ENCODE measurements at places on chromosomes 6 and 20.

- no peak for DNase-seq
Observed at GRCh38 chr6:157891544-157892362, 68.7 kb downstream of the SNX9 start.

DNA sequence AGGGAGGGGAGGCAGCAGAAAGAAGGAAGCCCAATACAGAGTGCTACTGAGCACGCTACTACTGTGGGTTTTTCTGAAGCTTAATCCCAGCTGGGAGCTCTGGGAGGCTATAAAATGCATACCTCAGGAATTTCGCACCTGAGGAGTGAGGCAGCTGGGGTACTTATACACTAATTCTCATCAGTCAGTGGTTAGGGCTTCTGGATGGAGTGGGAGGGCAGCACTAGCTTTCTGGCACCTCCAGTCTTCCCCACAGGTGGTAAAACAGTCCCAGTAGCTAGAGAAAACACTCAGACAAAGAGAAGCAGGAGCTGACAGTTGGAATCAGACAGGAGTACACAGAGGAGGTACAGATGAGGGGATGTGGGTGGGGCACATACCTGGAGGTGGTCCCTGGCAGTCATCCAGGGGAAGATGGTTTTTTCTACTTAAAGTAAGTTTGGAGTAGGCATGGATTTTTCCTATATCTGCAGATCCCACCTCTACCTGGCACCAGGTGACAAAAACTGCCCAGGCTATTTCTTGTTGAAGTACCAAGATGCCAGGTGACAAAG is 37.8 kb downstream of the CPXM1 start:
- DNase-seq = no peak

- DNase-seq = no peak
Observed at GRCh38 chr6:91879386-91879995, 1292.6 kb upstream of the MAP3K7 start.

DNA sequence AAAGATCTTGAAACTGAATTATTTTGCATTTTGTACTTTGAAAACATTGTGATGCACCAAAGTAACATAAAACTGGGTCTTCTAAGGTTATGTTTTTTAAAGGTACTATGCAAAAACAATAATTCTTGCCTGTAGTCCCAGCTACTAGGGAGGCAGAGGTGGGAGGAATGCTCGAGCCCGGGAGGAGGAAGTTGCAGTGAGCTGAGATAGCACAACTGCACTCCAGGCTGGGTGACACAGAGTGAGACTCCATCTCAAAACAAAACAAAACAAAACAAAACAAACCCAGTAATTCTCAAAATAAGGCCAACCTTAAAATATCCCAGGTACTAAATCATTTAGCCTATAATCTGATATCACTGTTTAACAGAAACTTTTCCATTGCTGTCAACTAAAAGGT is 269.6 kb downstream of the KHDC1L start:
- DNase-seq = no peak

DNA sequence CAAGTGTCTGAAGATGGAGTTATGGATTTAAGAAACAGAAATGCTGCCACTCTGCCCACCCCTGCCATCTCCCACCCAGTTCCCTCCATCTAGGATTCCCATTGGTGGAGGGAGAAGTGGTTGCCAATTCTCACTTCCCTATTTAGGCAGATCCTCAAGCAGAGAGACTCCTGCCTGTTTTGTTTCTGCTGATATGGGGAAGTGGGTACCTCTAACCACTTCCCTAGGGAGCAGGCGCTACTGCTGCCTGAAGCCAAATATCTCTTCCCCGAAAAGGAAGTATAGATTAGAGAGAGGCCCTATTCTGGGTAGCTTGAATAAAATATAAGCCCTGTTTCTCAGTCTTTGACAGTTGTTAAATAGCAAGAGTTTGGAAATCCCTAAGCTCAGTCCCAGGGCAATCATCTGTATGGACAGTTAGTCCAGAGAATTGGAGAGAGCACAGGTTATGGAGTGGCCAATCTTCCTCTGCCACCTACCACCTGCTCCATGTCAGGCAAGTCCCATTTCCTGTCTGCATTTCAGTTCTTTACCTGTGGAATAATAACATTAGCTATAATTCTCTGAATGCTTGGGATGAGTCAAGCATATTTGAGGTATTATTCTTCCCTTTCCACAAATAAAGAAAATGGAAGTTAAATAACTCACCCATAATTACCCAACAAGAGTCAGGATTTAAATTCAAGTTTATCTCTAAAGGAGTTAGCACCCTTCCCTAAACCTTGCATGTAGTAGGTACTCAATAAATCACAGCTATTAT is 2.6 kb upstream of the ADGB start:
- DNase-seq = no peak

DNA sequence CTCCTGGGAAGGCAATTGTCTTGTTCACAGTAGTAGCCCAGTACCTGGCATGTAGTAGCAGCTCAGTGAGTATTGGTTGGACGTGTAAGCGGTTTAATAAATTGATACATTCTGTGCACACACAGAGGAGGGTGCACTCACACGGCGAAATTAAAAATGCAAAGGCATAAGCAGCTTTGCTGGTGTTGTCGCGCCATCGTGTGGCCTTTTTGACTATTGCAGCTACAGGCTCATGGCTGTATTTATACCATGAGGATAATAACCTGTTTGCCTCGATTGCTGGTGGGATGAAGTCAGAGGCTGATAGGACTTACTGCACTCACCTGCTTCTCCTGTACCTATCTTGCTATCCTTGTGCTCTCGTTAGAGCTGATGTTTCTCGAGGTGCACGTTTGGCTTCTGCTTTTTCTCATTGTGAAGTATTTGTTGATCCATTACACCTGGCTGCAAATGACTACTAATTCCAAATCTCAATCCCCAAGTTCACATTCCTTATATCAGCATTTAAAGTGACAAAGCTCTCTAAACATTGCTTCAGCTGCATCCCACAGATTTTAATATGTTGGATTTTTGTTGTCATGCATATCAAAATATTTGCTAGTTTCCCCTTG is 61.5 kb downstream of the TBXT start:
- peak; percentile 35 for DNase-seq

- DNase-seq = no peak
Observed at GRCh38 chr6:37669306-37669705, 28.4 kb downstream of the MDGA1 start.

- DNase-seq = no peak
Observed at GRCh38 chr20:13717631-13718044, 67.1 kb downstream of the ESF1 start.

- no peak for DNase-seq
Observed at GRCh38 chr6:164569509-164569908, 739.9 kb downstream of the C6orf118 start.

DNA sequence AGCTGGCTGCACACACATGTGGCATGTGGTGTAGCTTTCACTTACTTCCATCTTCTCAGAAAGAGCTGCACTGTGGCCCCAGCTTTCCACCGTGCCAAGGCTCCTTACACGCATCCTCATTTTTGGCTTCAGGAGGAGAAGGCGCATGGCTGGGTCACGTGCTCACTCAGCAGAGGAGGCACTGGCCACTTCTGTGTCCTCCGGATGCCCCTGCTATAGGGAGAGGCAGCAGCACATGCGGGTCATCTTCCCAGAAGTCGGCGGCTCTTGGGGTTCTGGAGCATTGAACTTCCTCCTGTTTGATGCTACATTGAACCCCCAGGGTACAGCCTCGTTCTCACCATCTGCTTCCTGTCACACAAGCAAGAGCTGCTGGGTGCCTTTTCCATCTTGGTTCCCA is 111.3 kb downstream of the FAM120B start:
- DNase-seq = no peak

GRCh38 chr6:125046107-125046925 is 84.1 kb downstream of the RNF217 start:
- no peak for DNase-seq

GRCh38 chr6:466564-466963 is 75.0 kb downstream of the IRF4 start:
- no peak for DNase-seq

GRCh38 chr6:3422435-3423070 is 34.3 kb downstream of the SLC22A23 start:
- DNase-seq = no peak

- DNase-seq = no peak
Observed at GRCh38 chr20:375265-375889, 5.2 kb upstream of the TRIB3 start.

- no peak for DNase-seq
Observed at GRCh38 chr20:63844511-63844991, 13.5 kb upstream of the ZBTB46 start.

- DNase-seq = no peak
Observed at GRCh38 chr20:23269954-23270353, 80.6 kb upstream of the NXT1 start.

- DNase-seq = no peak
Observed at GRCh38 chr6:24660105-24660504, 6.6 kb downstream of the TDP2 start.

- no peak for DNase-seq
Observed at GRCh38 chr6:53862662-53863462, 68.1 kb downstream of the LRRC1 start.

GRCh38 chr6:167842457-167842856 is 15.7 kb downstream of the AFDN start:
- DNase-seq = no peak

GRCh38 chr6:41635365-41635764 is 2.9 kb upstream of the MDFI start:
- DNase-seq = no peak

- no peak for DNase-seq
Observed at GRCh38 chr6:151822252-151823111, 15.0 kb downstream of the ESR1 start.

GRCh38 chr6:161618831-161619454 is 345.1 kb upstream of the AGPAT4 start:
- no peak for DNase-seq

DNA sequence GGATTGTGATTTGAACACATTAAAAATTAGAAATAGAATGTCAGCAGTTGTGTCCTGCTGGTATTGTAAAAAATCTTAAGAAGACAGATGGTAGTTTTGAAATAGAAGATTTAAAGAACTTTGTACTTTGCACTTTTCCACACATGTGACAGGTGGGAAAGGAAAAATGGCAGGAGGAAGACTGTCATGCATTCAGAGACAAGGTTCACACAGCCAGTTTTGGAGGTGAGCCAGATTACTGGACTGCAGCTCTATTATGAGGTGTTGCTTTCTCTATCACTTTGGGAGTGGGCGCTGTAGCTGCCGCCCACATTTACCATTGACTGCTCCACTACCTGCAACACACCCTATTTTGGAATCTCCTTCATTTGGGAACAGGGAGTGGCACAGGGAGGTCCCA is 12.1 kb upstream of the NDUFAF4 start:
- DNase-seq = no peak

- no peak for DNase-seq
Observed at GRCh38 chr20:52926505-52926904, 45.7 kb upstream of the TSHZ2 start.

GRCh38 chr6:53556986-53557715 is 12.2 kb upstream of the GCLC start:
- no peak for DNase-seq

DNA sequence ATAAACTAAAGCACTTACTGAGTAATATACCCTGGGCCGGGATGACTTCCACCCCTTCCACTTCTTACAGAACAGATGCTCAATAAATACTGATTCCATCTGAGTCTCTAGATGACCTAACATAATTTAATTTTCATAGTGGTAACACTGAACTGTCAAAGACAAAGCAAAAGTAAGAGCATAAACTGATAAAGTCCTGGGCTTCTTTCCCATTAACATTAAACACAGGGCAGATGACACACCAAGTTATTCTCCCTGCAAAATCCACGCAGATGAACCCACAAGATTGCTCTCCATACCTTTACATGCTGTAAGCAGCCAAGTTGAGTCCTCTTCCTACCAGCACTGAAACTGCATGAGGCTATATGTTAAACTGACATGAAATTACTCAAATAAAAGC is 27.1 kb downstream of the AGPAT4 start:
- DNase-seq = no peak

DNA sequence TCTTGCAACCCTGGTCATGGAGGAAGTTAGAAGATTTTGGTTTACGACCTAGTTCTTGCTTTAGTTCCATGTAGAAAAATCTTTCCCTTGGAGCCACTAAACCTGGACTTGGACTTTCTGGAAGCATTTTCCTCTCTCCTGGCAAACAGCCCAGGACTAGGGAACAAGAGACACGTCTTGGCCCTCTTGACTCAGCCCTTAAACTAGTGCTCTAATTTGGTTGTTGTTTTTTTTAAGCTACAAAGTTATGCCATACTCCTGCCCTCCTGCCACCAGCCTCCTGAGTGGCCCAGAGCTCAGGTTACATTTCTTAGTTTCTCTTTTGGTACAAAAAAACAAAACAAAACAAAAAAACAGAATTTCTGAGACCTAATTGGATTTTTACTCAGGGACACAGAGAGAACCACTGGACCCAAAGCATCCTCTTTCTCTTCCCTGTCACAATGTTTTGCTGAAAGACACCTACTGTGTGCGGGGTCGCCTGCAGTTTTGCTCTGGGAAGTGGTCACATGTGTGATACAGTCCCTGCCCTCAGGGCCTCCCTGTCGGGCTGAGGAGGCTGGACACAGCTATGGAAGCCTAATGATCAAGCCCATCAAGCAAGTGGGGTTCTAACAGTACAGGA is 32.3 kb upstream of the SCUBE3 start:
- no peak for DNase-seq

DNA sequence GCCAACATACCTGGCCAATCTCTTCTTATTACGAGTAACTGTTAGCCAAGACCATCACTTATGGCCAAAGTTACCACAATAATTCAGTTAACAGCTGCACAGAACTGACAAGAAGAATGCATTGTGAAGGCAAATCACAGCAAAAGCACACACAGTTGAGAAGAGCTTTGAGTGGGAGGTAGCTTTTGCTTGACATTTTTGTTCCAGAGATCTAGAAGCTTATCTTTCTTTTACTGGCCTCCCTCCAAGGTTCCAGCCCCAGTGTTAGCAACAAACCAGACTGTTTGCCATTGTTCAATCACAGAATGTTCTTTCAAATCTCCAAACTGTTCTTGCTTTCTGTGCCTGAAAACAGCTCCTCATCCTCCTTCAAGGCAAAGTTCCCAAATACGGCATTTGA is 35.9 kb upstream of the IRAK1BP1 start:
- DNase-seq = no peak

DNA sequence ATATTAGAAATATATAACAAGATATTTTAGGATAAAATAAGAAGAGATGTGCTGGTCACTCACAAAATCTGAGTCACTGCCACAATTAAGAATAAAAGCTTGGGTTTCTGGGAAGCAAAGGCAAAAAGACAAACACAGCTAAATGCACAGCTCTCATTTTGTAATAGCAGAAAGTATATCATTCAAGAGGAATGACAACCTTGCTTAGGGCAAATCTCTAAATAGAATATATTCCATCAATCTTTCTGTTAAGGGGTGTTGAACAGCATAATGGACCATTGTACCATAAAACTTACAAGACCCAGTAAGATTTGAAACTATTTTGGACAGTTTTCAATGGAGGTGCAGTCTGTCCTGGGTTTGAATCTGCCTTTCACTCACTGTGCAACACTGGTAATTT is 464.9 kb upstream of the SOX4 start:
- no peak for DNase-seq

GRCh38 chr6:14921170-14921569 is 324.7 kb upstream of the JARID2 start:
- no peak for DNase-seq

DNA sequence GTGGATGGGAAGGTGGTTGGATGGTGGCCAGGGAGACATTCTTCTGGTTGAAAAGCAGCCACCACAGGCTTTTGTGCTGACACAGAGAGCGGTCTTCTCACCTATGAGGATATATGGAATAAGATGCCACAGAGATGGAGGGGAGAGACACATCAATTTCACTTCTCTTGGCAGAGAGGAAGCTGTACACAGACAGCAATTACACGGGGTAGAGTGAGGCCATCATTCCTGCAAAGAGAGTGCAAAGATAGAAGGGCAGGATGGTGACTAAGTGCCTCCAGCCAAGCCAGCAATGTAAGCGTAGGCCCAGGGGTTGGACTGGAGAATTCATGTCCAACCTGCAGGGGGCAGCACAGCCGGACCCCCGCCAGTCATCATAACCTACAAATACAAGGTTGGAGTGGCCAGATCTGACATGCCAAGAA is 56.4 kb downstream of the NRN1 start:
- DNase-seq = no peak
